ENCODE measurements at places on chromosomes 5 and 9.
A peak's percentile ranks its signal among the peaks of the same experiment; 100 is the strongest.

DNA sequence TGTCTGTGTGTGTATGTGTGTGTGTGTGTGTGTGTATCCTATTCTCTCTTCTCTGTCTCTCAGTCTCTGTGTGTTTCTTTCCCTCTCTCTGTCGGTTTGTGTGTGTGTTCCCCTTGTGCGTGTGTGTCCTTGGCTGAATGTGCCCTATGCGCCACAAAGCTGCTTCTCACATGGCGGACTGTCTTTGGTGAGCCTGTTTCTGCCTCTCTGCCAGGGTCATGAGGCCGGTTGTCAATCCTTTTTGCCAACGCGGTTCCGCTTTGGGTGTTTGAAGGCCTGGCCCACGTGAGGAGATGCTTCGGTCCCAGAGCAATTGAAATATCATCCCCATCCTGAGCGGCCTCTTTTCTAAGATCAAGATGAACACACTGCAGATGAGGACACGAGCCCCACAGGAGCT, 476.0 kb downstream of the SPATA31A7 start:
- DNase-seq = no peak

DNA sequence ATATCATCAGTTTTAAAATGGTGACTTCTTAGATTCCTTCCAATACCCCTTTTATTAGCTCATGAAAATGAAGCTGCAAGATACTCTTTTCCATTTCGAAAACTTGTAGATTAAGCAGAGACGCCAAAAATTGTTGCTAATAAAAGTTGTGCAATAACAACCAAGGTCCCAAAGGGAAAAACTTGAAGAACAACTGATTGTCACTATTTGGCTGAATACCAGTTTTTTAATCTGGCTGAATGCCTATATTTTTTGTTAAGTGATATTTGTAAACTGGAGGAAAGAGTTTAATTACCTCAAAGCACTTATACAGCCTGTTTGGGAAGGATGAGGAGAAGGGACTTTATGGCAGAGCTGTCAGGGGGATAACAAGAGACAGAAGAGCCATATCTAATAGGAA, 14.6 kb downstream of the C5orf58 start:
- DNase-seq = no peak

- peak; percentile 35 for DNase-seq
Observed at GRCh38 chr9:126915281-126915816, 767 bp downstream of the RALGPS1 start.

GRCh38 chr5:157665467-157666070, 5.8 kb upstream of the C5orf52 start:
- DNase-seq = no peak

- no peak for DNase-seq
Observed at GRCh38 chr5:159469496-159470372, 139.4 kb upstream of the IL12B start.

- DNase-seq = peak; percentile 35
Observed at GRCh38 chr5:79133657-79134451, 22.2 kb downstream of the BHMT start.

DNA sequence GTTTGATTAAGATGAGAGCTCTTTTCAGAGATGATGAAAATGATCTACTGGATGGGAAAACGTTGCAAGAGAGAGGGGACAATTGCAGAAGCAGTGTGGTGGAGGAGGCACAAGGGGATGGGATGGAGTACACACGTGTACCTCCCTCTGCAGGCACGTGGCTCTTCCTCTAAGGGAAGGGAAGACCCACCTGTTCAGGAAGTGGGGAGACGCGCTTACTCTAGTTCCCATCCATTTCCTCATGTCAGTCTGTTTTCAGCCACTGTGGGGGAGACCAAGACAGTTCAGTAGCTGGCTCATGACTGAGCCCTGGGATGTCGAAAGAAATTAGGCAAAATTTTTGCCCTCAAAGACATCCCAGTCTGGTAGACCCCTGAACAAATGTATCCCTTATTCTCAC, 619.2 kb upstream of the CLINT1 start:
- no peak for DNase-seq

- DNase-seq = no peak
Observed at GRCh38 chr9:98154678-98155077, 35.7 kb upstream of the TRIM14 start.

GRCh38 chr5:133884569-133885311, 83.7 kb downstream of the C5orf15 start:
- no peak for DNase-seq

- DNase-seq = no peak
Observed at GRCh38 chr5:74261421-74261820, 379.1 kb downstream of the ENC1 start.

GRCh38 chr9:36154331-36154952, 14.7 kb upstream of the CCIN start:
- DNase-seq = no peak

GRCh38 chr9:82563094-82563493, 499.8 kb downstream of the RASEF start:
- no peak for DNase-seq

- DNase-seq = no peak
Observed at GRCh38 chr5:115713408-115713807, 87.6 kb upstream of the TMED7 start.

- DNase-seq = no peak
Observed at GRCh38 chr9:121686930-121687541, 35.6 kb downstream of the DAB2IP start.

DNA sequence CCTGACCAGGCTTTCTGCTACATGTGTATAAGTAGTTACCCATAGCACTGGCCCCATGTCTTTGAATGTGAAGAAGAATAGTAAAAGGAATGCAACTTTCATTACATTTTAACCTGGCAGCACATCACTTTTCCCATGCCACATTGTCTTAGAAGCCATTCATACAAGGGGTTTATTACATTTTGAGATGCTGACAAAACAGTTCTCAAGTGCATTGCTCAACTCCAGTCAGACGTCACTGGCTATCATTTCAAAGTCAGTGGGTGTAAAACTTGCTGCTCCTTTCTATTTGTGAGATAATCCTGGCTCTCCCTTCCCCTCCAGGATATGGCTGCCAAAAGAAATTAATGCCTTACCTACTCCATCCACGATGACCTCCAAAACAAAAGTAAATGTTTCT, 97.0 kb upstream of the VCAN start:
- DNase-seq = no peak

GRCh38 chr9:92711844-92712243, 41.9 kb upstream of the IPPK start:
- DNase-seq = no peak

DNA sequence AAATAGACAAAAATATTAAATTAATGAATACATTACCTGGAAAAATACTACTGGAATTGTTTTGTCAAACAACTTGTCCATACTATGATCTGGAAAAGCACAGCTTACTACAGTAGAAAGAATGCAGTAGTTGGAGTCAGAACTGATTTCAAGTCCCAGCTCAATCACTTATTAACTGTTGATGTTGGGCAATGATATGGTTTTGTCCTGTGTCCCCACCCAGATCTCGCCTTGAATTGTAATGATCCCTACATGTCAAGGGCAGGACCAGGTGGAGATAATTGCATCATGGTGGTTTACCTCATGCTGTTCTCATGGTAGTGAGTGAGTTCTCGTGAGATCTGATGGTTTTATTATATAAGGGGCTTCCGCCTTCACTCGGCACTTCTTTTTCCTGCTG, 247.5 kb downstream of the CD180 start:
- DNase-seq = no peak

DNA sequence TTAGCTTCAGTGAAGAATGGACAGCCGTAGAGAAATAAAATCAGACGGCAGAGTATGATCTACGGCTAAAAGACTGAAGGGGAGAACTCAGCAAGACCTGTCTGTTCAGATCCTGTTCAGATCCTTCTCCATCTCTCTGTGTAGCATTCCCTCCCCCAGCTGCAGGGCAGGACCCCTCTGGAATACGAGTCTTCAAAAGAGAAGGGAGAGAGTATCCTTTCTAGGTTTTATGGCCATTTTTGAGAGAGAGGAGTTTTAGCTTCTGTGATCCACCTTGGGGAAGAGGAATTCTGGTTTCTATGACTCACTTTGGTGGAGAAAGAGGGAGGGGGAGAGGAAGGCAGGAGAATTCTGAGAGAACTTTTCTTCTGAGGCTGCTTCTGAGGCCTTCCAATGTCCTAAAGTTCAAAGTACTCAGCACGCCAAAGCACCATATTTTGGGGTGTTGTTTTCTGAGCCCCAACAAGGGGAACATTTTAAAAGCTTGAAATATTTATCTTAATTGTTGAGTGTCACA, 194.4 kb upstream of the TLE4 start:
- no peak for DNase-seq

GRCh38 chr5:132883261-132883834, 9.9 kb downstream of the LEAP2 start:
- no peak for DNase-seq

- no peak for DNase-seq
Observed at GRCh38 chr5:32942225-32942989, 231.3 kb downstream of the NPR3 start.

DNA sequence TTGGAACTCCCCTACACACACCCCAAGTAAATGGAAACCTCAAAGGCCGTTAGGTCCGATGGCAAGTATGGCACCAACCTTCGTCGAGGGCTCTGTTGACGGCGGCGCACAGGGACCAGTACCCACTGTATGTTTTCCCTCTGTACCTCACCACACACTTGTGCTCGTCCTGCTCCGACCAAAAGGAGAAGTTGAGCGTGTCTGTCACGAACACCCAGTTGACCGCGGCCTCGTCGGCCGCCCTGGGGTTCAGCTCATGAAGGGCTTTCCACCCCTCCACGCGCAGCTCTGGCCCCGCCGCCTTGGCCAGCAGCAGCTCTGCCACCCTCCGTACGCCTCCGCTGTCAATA, 24.0 kb downstream of the HNRNPK start:
- DNase-seq = no peak

- DNase-seq = no peak
Observed at GRCh38 chr5:22835686-22836085, 17.5 kb downstream of the CDH12 start.

- DNase-seq = no peak
Observed at GRCh38 chr5:138980441-138980840, 105.3 kb upstream of the LRRTM2 start.

DNA sequence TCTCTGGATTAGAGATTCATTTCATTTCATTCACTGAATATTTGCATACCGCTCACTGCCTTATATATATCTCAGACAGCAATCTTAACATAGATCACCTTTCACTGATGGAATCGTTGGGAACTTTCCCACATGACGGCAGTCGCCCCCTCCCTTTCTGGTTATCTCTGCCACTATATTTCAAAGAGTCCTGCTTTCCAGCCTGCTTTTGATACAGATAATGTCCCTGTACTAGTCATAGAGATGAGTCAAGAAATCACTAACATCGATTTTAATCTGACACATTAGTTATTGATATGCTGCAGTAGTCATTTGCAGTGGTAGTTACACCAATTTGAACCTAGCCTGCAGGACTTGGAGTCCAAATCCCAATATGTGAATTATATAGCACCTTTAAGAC, 8.5 kb downstream of the ARSK start:
- DNase-seq = no peak

DNA sequence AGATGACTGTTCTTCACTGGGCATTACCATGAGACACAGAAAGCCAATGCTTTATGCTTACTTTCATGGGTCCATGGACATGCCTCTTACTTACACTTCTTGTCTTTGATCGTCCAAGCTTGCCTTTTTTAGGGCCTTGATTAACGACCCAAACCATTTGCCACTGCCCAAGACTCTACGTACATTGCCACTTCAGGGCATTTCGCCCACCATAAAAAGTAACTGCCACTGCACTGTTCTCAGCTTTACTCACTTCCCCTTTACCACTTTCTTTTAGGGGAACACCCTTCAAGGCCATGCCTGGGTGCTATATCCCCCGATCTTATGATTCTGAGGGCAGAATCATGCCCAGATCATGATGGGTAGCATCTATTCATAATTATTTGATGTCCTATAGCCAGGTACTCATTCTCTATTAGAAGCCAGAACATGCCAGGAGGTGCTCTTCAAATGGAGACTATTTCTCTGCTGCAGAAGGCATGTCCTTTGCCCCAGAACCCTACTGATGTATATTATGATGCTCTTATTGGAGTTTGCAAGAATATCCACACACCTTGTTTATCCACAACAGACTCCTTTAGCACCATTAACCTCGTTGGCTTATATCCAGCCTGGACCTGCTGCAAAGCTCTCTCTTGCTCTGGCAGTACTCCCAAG, 64.1 kb upstream of the RAD23B start:
- DNase-seq = no peak

GRCh38 chr5:8366266-8366665, 497.3 kb downstream of the MTRR start:
- no peak for DNase-seq

DNA sequence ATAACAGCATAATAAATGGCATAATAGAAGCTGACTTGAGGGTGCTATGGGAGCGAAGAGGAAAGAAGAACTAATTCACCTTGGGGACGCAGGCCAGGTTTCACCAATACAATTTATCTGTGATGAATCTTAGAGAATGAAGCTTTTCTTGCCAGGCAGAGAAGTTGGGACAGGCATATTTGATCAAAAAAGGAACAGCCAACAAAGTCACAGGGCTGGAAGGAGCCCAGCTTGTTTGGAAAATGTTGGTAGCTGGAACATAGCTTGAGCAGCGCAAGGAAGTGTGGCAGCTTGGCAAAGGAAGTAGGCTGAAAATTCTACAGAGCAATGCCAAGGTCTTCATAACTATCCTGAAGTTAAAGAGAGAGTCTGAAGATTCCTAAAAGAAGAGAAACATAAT, 181.5 kb upstream of the OR13F1 start:
- DNase-seq = no peak

DNA sequence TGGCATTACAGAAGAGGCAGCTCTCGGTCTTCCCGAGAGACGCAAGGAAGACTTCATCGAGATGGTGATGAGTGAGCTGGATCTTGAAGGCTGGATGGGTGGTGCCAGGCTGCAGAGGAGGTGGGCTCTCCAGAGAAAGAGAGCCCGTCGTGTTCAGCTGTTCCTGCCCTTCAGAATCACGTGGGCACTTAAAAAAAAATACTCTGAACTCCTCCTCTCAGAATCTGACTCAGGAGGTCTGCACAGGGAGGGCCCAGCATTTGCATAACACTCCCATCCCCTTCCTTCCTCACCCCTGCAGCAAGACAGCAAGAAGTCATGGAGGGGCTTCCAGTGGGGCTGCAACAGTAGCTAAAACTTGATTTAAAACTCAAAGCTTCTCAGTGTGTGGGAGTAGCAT, 203.0 kb downstream of the ATPSCKMT start:
- DNase-seq = no peak

DNA sequence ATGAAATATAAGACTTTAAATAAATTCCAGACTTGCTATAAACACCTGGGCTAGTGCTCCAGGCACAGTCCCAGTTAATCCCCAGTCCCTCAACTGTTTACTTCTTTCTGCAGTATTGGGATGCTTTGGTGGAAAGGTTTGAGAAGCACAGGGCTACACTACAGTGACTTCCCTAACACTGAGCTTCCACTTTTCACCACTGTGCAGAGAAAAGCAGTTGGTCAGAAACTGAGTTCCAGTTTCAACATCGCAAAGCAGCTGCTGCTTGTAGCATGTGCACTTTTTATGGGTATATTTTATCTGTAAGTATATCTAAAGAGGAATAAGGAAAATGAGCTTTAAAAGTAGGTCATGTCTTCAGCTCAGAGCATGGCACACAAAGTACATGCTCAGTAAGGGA, 339.7 kb downstream of the NTRK2 start:
- DNase-seq = no peak

GRCh38 chr9:131865446-131866195, 125.7 kb upstream of the RAPGEF1 start:
- DNase-seq = no peak

GRCh38 chr9:130862747-130863146, 27.7 kb downstream of the ABL1 start:
- DNase-seq = no peak

GRCh38 chr5:41856644-41857491, 13.4 kb downstream of the OXCT1 start:
- peak; percentile 13 for DNase-seq

- no peak for DNase-seq
Observed at GRCh38 chr9:13023498-13023897, 248.7 kb downstream of the LURAP1L start.
